ENCODE measurements at places on chromosomes 6 and 20.

- DNase-seq, result no peak
Observed at GRCh38 chr6:121932076-121932991, 467.1 kb upstream of the HSF2 start.

DNA sequence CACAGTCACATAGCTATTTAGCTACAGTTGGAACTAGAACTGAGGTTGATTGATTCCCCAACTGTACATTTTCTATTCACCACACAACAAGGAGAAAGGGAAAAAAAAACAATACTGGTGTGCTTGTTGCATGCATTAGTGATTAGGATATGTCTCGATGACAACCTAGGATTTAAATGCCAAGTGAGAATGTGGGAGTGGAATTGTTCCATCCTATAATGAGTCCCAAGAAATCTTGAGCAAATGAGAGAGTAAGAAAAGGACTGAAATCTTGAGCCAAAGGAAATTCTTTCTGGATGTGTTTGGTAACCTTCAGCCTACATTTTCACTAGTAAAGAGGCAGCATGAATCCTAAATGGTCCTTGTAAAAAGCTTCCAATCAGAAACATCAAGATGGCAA, 232.7 kb downstream of the HIVEP2 start:
- DNase-seq, result no peak

DNA sequence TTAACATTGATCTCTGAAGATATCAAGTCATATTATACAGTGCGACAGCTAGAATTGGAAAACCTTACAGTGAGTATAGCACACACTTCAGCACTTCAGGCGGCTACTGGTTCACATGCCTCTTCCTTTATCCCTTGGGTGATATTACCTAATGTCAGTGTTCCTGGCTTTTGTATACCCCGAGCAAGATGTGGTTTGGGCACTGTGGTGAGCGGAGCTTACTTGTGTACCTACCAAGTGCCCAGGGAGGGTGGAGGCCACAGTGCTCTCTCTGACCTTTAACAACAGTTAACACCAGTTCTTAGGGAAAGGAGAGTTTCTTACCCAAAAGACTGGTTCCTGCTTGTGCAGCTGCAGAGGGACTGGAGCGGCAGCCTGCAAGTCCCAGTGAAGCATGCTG, 64.4 kb downstream of the PTPN1 start:
- no peak for DNase-seq

- DNase-seq, result no peak
Observed at GRCh38 chr20:53706008-53706465, 112.4 kb upstream of the ZNF217 start.

DNA sequence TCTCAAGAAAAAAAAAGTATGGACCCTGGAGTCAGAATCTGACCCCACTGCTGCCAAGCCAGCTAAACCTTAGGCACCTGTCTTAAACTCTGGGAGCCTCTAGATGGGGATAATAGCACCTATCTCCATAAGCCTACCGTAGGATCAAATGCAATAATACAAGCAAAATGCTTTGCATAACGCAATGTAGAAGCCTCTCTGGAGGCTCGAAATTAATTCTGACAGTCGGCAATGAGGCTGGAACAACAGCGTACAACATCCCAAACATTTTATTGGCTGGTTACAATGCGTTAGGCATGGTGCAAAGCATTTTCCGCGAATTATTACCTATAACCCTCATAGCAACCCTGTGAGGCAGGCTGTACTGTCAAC, 521 bp downstream of the CDK5RAP1 start:
- DNase-seq, result no peak

GRCh38 chr6:169575365-169575764, 126.5 kb downstream of the WDR27 start:
- no peak for DNase-seq

Measured in NCI-H187 treated with DMSO at 0.1 percent for 48 hours (cell line).